NCI-H2081 (cell line): ENCODE measurements at places on chromosomes 16 and 17.
A peak's percentile ranks its signal among the peaks of the same experiment; 100 is the strongest.

GRCh38 chr17:64441772-64442540 is 7.0 kb upstream of the MILR1 start:
- DNase-seq, result no peak

DNA sequence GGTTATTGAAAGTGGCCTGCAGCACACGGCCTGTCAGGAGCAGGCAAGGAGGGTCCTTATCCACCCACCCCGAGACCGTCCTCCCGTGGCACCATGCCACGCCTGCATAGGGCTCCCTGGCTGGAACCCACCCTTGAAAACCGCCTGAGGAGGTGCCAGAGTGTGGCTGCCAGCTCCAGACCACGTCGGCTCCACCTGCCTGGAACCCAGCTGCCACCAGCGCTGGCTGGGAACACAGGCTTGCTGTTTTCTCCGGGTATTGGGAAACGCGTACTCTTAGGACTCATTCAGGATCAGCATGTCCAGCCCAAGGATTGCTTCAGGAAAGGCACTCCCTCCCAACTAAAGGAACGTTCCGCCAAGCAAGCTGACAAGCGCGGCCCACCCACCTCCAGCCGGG is 6.7 kb downstream of the ARL16 start:
- DNase-seq, result peak; percentile 24

DNA sequence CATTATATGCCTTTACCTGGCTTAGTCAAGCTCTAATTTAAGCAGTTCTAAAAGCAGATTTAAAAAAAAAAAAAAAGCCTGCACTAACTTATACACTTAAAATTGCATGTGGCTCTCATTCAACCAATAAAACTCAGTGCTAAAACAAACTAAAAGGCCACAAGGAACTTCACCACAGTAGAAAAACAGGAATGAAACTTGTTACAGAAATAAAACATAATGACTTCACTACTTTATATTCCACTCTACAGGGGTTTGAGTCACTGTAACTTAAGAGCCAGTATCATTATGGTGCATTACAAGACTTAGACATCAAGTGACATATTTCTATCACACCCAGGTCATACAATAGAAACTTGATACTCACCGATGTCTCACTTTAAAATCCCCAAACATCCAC is 11.1 kb downstream of the CA10 start:
- DNase-seq, result no peak

GRCh38 chr17:929586-929985 is 50.0 kb downstream of the NXN start:
- no peak for DNase-seq

GRCh38 chr17:76170114-76170513 is 29.1 kb upstream of the FOXJ1 start:
- no peak for DNase-seq

- DNase-seq, result no peak
Measured at GRCh38 chr17:40953881-40954280, 12.9 kb downstream of the KRT39 start.

GRCh38 chr16:54077050-54077821 is 209.4 kb downstream of the IRX3 start:
- DNase-seq, result no peak

DNA sequence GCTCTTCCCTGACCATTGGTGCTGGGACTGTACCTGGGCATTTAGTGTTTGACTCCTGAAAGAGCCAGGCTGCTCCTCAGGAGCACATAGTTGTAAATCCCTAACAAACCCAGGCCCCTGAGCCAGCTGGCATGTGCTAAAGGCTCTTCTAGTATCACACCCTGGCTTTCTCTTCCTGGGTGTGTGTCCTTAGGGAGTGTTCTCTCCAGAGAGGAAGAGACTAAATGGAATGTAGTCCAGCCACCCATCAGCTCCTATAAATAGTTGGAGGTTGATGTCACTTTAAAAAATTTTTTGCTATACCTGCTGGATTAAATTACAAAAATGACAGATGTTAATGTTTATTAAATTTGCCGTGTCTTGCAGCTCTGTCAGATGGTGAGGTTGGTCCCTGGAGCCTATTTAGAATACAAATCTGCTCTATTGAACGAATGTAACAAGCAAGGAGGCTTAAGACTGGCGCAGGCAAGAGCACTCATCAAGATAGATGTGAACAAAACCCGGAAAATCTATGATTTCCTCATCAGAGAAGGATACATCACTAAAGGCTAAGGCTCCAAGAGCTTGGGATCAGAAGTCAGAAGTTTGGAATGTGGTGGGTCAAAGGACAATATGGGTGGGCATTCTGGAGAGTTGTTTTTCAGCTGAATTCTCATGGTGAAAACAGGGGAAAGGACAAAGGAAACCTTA is 13.1 kb upstream of the DUSP14 start:
- no peak for DNase-seq

DNA sequence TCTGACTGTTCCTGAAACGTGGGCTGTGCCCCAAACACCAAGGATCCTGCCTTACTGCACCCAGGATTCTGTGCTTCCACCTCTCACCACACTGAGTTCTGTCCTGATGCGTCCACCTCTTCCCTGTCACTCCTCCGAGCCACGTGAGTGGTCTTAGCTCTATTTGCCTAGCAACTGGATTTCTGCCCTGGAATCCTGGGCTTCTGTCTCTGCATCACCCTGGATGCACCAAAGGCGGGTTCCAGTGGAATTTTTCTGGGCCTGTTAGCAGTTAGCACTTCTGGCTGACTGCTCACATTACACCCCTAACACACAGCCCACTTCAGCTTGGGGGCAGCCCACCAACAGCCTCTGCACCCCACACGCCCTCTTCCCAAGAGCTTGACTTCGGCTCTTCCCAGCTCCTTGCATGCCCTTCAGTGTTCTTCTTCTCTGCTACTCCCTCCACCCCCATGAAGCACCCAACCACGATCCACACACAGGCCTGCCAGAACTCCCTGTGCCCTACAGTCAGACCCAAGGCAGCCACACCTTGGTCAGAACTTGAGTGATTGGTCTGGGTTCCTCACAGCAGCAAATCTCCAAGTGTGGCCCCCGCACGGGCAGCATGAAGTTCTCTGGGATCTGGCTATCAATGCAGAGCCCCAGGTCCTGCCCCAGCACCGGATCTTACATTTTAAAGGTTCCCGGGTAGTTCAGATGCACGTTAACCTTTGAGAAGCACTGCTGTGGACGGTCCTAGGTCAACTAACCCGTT is 129.8 kb upstream of the RCVRN start:
- no peak for DNase-seq

DNA sequence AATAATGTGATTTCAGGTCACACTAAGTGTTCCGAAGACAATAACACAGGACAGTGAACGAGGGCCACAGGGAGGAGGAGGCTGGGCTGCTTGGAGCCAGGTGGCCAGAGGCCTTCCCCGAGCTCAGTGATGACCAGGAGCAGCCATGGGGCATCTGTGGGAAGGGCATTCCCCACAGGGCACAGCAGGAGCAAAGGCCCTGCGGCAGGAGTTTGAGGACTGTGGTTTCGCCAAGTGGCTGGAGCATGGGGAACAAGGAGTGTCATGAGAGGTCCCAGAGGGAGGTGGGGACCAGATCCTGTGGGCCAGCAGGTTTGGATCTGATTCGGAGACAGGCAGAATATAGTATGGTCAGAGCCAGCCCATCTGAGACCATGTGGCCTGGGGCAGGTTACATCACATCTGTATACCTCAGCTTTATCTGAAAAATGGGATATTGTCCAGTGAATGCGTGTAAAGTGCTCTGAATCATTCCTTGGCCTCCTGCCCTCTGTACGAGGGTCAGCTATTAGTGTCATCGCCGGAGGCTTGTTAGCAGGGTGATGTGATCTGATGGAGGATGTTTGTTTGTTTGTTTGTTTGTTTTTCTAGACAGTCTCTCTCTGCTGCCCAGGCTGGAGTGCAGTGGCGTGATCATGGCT is 176.8 kb downstream of the KATNIP start:
- DNase-seq, result no peak

DNA sequence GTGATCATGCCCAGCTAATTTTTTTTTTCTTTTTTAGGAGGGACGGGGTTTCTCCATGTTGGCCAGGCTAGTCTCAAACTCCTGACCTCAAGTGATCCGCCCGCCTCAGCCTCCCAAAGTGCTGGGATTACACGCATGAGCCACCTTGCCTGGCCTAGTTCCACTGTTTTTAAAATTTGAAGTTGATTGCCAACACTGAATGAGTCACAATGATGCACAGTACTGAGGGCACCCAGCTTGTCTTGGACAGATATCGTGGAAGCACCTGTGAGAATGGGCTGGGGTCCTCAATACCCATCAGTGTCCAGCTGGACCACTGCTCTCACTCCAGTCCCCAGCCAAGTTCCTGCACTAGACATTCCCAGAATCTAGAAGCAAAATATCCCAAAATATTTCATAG is 2.5 kb downstream of the KNOP1 start:
- DNase-seq, result no peak

DNA sequence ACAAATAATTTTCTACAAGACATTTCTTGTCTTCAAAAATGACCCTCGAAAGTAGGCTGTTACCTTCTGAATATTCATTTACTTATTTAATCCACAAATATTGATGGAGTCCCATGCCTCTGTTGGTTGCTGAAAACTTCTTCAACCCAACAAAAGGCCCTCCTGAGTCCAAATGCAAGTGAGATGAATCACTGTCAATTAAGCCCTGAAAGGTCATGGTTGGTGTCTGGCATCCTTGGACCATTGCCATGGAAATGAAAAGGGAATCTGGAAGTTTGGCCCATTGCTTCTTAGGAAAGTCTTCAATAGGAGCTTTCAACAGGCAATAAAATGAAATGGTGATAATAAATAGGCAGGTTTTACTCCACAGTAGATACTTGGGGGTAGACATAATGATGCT is 364.7 kb upstream of the DYNLRB2 start:
- DNase-seq, result no peak

GRCh38 chr16:24036614-24037013 is 200.8 kb downstream of the PRKCB start:
- peak; percentile 21 for DNase-seq

GRCh38 chr17:41777157-41777573 is 9.3 kb downstream of the JUP start:
- DNase-seq, result no peak

- DNase-seq, result no peak
Measured at GRCh38 chr17:34588266-34588665, 8.9 kb downstream of the TMEM132E start.

DNA sequence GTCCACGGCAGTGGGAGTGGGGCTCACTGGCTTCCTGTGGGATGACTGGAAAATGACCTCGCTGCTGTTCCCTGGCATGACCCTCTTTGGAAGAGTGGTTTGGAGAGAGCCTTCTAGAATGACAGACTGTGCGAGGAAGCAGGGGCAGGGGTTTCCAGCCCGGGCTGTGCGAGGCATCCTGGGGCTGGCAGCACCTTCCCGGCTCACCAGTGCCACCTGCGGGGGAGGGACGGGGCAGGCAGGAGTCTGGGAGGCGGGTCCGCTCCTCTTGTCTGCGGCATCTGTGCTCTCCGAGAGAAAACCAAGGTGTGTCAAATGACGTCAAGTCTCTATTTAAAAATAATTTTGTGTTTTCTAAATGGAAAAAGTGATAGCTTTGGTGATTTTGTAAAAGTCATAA is 7.8 kb upstream of the RNF213 start:
- DNase-seq, result peak; percentile 71

- DNase-seq, result no peak
Measured at GRCh38 chr17:50372222-50372757, 694 bp downstream of the MRPL27 start.

GRCh38 chr16:50740736-50741135 is 1.1 kb upstream of the CYLD start:
- DNase-seq, result no peak

DNA sequence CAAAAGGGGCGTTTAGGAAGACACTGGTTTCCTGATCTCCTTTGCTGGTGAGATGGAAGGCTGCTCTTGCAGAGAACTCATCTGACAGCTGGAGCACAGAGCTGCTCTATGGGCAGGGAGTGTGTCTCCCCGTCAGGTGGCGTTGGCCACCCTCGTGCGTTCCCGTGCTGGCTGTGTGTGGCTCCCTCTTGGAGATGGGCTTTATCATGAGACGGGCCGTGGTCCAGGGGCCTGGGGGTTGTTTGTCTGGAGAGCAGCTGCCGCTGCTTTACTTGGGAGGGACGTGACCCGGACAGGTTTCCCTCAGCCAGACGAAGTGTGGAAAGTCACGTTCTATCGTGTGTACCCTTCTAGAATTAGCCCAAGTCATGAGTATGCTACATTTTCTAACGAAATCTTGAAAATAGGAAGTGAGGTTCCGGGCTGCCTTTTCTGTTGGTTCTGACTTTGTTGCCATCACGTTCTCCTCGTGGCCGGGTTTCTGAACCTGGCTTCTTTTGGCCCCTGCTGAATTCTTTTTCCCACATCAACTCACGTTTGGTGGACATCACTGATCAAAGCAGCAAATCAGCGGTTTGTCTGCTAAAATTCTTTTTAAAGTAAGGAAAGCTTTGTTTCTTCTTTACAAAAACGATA is 105.6 kb upstream of the CHMP6 start:
- DNase-seq, result no peak

GRCh38 chr17:45073414-45074070 is 12.4 kb downstream of the NMT1 start:
- no peak for DNase-seq

DNA sequence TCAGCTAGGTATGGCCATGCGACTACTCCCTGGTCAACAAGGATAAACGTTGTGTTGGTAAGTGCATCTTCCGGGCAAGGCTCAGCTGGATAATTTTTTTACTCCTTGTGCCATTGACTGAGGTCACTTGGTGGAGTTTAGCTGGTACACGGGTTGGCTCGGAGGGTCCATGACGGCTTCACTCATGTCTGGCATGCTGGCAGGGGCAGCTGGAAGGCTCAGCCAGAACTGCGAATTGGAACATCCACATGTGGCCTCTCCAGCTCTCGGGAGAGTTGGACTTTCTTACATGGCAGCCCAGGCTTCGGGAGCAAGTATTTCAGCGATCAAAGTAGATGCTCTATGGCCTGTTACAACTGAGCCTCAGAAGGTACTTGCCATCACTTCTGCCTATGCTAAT is 31.5 kb upstream of the CRYBA1 start:
- no peak for DNase-seq

DNA sequence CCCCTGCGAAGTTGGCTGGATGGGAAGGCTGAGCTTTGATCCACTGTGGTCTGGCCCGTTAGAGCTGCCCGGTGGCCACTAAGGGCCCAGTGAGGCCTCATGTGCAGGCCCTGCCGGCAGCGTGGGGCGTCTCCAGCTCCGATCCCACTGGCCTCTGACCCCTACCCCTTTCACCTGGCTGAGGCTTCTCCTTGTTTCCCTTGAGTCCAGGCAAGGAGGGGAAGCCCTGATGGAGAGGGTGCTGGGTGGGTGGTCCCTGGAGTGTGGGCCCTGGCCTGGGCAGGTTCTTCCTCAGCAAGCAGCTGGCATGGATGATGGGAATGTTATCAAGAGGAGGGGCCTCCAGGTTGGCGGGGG is 356.8 kb downstream of the SEC14L1 start:
- DNase-seq, result no peak

DNA sequence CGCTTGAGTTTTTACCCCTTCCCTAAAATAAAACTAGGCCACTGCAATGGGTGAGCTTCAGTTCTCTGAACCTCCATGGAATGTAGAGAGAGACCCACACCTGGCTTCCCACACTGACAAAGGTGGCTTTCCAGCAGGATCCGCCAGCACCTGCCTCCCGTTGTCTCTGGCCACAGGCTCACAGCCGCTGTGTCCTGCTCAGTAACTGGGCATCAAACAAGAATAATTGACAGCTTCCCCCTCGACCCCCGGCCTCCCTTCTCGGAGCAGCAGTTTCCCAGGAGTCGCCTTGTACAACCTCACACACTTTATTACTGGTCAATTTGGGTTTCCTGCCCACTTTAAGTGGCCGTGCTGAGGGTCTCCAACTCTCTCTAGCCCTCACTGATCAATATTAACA is 586.1 kb upstream of the PSMD7 start:
- no peak for DNase-seq

GRCh38 chr16:83138976-83139690 is 512.4 kb downstream of the CDH13 start:
- no peak for DNase-seq

GRCh38 chr16:88578446-88579313 is 8.5 kb downstream of the ZC3H18 start:
- no peak for DNase-seq
